GM23248 (cell line): ENCODE measurements at places on chromosomes 4 and X.

GRCh38 chrX:75335127-75335458 is 61.2 kb downstream of the UPRT start:
- DNase-seq, result no peak

DNA sequence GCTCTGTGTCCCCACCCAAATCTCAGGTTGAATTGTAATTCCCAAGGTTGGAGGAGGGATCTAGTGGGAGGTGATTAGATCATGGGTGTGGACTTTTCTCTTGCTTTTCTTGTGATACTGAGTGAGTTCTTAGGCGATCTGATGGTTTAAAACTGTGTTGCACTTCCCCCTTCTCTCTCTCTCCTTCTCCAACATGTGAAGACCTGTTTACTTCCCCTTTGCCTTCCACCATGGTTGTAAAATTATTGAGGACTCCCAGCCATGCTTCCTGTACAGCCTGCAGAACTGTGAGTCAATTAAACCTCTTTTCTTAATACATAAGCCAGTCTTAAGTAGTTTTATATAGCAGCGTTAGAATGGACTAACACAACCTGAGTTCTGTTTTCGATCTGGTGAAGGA is 738.2 kb downstream of the ARAP2 start:
- no peak for DNase-seq

- DNase-seq, result peak; percentile 57
Observed at GRCh38 chr4:17619416-17620105, 5.1 kb downstream of the MED28 start.

DNA sequence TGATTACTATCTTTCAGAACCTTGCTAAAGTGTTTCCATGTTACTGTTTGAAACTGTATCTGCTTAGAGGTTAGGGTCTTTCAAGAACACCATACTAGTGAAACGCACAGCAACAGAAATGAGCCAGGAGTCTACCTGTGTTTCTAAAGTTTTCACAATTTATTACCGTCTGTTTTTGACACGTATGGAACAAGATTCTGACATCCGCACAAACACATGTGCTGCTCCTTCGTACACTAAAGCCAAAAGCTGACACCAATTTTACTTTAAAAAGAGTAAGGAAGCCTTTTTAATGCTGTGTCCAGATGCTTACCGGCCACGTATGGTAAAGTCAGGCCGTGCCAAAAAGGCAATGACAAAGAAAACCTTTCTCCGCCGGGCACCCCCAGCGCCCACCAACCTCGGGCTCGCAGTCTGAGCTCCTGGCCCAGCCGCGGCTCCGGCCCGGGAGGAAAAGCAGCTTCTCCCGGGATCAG is 532 bp downstream of the RPS4X start:
- peak; percentile 35 for DNase-seq

- DNase-seq, result peak; percentile 15
Observed at GRCh38 chrX:48890934-48891401, 6.6 kb downstream of the TIMM17B start.

- no peak for DNase-seq
Observed at GRCh38 chr4:161650812-161651211, 513.0 kb downstream of the FSTL5 start.

DNA sequence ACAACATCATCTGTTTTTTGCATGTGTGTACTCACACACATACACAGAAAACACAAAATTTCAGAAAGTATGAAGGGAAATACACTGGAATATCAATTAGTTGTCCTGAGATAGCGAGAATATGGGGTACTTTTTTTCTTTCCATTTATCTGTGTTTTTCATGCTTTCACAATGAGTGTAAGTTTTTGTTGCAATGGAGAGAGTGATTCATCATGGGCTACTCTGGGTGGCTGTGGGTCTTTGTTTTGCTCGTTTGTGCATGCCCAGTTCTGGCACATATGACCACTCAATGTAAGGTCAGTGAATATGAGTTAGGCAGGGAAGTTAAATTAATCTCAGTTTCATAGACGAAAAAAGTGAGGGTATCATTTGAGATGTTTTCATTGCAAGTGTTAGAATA is 26.9 kb downstream of the XK start:
- DNase-seq, result peak; percentile 3

GRCh38 chrX:13013363-13014110 is 30.9 kb downstream of the FAM9C start:
- no peak for DNase-seq

- DNase-seq, result no peak
Observed at GRCh38 chrX:1925053-1925481, 310.2 kb downstream of the ASMT start.

- DNase-seq, result no peak
Observed at GRCh38 chrX:100674705-100675104, 30.7 kb downstream of the SRPX2 start.

GRCh38 chrX:108224727-108225621 is 133.4 kb downstream of the ATG4A start:
- peak; percentile 40 for DNase-seq

DNA sequence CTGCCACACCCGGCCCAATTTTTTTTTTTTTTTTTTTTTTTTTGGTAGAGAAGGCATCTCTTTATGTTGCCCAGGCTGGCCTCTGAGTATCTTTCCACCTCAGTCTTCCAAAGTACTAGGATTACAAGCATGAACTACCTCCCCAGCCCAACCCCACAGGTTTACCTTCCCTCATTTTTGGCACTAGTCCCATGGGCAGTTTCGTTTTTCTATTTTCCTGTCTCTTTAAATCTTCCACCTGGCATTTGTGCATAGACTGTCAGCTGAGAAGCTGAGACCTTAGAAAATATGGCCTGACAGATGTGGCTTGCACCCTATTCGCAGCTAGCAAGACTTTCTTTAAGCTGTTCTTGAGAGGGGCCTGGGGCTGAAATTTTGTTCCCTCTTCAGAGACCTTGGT is 27.9 kb downstream of the TNIP2 start:
- DNase-seq, result no peak

GRCh38 chr4:154472858-154473257 is 18.7 kb downstream of the DCHS2 start:
- no peak for DNase-seq

DNA sequence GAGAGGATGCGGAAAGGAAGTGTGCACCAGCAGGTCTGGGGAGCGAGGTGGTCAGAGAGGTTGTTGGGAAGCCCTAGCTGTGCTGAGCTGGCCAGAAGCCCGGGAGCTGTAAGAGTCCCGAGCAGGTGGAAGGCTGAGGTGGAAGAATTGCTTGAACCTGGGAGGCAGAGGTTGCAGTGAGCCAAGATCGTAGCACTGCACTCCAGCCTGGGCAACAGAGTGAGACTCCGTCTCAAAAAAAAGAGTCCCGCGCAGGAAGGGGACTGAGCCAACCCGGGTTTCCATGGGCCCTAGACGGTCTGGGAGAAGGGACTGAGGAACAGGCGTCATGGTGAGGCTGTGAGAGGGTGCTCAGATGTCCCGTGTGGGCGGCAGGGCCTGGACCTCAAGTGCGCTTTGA is 12.7 kb upstream of the FGFR3 start:
- no peak for DNase-seq

GRCh38 chrX:1488141-1488540 is 35.4 kb upstream of the ASMTL start:
- no peak for DNase-seq

- DNase-seq, result no peak
Observed at GRCh38 chr4:41359422-41359775, 102.7 kb downstream of the UCHL1 start.

- DNase-seq, result no peak
Observed at GRCh38 chr4:38195911-38196310, 235.7 kb downstream of the PTTG2 start.

- DNase-seq, result peak; percentile 82
Observed at GRCh38 chrX:45806410-45807121, 605.9 kb upstream of the DIPK2B start.

DNA sequence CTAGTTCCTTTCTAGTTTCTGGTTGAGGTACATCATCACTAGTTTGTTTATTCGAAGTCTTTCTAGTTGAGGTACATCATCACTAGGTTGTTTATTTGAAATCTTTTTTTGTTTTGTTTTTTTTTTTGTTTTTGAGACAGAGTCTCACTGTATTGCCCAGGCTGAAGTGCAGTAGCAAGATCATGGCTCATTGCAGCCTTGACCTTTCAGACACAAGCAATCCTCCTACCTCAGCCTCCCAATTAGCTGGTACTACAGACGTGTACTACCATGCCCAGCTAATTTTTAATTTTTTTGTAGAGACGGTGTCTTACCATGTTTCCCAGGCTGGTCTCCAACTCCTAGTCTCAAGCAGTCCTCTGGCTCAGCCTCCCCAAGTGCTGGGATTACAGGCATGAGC is 54.9 kb downstream of the CEP135 start:
- no peak for DNase-seq

GRCh38 chrX:139739138-139739537 is 31.2 kb upstream of the MCF2 start:
- peak; percentile 62 for DNase-seq

DNA sequence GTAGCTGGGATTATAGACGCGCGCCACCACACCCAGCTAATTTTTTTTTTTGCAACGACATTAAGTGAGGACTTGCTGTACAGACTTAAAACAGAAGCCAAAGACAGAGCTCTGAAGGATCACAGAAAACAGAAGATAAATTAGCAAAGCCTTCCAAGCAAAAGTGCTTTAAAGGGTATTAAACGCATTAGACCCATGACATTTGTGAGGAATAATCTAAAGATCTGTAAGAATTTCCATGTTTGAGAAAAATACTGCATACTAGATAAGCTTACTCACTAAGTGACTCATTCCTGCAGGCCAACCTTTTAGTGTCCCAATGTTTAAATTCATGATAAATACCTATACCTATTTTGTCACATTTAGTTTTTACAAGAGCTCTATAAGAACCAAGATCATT is 27.4 kb downstream of the SMARCA1 start:
- DNase-seq, result peak; percentile 68

DNA sequence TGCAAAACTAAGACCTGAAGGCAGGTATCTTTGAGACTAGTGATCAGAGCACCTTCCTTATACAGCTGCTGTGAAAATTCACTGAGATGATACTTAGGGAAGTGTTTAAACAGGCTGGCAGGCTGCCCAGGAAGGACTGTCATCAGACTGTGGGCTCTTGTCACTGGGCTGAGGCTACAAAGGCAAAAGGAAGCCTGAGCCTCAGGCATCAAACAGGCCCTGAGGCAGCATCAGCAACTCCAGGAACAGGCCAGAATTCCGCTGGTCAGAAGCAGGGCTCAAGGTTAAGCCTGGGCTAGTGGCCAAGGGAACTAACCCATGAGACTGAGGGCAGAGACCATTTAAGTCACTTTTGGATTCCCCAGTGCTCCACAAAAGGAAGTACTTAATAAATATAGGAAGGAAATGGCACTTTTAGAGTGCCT is 12.8 kb downstream of the PJA1 start:
- DNase-seq, result peak; percentile 43

GRCh38 chrX:51155566-51155965 is 177.1 kb upstream of the NUDT10 start:
- DNase-seq, result no peak

DNA sequence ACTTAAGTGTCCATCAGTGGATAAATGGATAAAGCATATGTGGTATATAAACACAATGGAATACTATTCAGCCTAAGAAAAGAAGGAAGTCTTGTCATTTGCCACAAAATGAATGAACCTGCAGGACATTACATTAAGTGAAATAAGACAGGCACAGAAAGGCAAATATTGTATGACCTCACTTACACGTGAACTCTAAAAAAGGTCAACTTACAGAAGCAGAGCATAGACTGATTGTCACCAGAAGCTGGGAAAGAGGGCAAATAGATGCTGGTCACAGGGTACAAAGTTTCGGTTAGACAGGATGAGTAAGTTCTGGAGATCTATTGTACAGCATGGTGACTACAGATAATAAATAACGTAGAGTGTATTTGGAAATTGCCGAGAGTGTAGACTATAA is 247.7 kb downstream of the RAB28 start:
- no peak for DNase-seq

- peak; percentile 65 for DNase-seq
Observed at GRCh38 chr4:4647041-4647440, 105.2 kb upstream of the STX18 start.

DNA sequence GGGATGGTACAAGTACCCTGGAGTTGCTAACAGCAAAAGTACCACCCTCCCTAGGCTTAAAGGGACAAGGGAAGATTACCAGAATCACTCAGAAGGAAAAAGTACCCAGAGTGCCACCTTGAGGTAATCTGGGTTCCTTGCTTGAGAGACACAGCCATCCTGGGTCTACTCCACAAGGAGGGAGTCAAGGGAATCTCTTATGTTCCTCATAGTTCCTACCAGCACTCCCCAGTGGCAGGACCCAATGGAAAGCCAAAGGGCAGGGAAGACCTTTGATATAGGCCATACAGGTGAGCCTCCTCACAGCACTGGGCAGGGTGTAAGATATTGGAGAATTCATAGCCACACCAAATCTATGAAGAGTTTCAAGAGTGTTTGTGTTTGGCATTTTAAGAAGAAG is 5.7 kb downstream of the IL2 start:
- peak; percentile 32 for DNase-seq

DNA sequence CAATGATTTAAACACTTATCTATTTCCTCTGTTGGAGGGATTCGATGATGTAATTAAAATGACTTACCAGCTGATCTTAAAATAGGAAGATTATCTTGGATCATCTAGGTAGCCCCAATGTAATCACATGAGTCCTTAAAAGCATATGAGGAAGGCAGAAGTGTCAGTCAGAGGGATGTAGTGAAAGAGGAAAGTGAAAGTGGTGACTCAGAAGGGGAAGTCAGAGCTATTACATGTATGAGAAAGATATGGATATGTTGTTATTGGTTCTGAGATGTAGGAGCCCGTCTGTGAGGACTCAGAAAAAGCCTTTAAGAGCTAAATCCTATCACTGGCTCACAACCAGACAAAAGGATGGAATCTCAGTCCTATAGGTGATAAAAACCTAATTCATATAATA is 456.4 kb downstream of the DACH2 start:
- no peak for DNase-seq

DNA sequence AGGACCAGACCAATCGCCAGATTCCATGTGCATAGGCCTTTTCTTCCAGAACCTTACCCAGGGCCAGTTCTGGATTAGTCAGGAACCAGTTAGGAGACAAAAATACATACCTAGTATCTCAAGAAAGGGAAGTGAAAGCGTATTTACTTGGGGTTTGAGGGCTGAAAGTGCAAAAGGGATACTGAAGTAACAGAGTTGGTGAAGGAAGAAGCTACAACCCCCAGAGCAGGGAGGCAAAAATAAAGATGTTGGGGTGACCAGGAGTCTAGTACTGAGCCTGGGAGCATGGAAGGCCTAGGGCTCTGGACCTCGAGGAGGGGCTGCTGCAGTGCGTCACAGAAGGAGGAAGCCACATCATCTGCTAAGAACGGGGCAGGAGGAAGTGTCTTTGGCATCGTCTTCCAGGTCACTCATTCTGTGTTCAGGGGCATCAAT is 38.3 kb downstream of the TKTL1 start:
- no peak for DNase-seq

DNA sequence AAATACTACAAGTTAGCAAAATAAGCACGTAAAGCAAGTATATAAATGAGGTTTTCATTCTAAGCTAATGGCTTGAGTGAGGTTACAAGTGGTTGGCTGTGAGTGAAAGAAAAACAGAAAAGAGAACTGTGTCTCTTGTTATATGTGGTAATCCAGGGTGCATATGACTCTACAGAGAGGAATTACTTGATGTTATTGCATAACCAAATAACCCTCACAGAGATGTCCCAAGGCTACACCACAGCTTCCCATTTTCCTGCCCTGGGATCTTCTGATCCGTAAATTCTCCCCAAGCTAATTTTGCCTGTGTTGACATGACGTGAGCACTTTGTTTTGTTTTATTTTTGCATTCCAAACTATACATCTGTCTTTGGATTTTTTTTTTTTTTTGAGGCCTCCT is 470.0 kb upstream of the INTU start:
- DNase-seq, result peak; percentile 80

GRCh38 chr4:150316332-150317205 is 238.3 kb downstream of the DCLK2 start:
- peak; percentile 18 for DNase-seq

- DNase-seq, result no peak
Observed at GRCh38 chrX:124348885-124349453, 2.6 kb downstream of the SH2D1A start.
